ENCODE measurements at places on chromosomes 16 and 17.

- DNase-seq = no peak
These were observed 198.3 kb upstream of the KCNJ16 start for GRCh38 chr17:69876757-69877156.

GRCh38 chr17:60333628-60334031, 58.3 kb downstream of the USP32 start:
- DNase-seq = no peak

GRCh38 chr17:72151565-72152386, 31.0 kb downstream of the SOX9 start:
- peak; percentile 98 for DNase-seq

- DNase-seq = no peak
These were observed 12.6 kb downstream of the NDEL1 start for GRCh38 chr17:8448310-8448709.

DNA sequence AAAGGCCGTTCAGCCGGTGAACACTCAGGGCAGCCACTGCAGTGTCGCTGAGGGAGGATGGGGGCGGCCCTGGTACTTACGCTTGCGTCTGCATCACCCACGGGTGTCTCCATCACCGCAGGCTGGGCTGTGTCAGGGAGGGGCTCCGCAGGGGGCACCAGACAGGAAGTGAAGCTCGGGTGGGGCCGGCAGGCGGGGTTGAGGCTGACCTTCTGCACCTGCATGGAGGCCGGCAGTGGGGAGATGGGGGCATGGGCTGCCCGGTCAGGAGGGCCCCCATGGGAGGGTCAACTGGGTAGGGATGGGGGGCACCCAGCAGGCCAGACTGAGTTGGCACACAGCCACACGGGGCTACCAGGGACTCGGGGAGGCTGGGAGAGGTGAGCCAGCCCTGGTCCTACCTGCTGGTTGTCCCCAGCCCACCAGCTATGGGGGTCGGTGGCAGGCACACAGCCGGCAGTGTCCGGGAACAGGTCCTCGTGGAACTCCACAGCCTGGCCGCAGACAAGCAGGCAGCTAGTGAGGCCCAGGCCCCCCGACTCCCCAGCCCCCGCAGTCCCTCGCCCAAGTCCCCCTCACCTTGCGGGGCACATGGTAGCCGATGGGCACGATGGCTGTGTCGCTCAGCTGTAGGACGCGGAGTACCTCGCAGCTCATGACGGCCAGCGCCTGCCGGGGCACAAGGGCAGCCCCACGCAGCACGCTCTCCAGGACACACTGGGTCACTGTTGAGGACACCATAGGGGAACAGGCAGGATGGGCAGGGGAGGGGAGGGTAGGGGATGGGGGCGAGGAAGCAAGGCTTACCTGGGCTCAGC, 7.2 kb upstream of the VASN start:
- DNase-seq = no peak

DNA sequence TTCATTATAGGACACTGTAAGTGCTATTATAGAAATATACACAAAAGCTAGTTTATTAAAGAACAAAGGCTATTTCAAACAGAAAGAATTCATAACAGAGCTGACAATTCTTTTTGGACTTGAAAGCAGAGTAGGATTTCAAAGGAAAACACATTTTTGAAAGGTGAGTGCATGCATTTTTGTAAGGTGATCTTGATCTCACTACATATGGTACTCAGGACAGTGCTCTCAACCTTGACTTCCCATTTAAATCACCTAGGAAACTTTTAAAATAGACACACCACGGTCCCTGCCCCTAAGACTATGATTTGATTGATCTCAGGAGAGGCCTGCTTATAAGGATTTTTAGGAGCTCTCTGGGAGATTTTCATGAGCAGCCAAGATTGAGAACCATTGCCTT, 1362.0 kb downstream of the CDH8 start:
- no peak for DNase-seq

GRCh38 chr16:86227041-86227440, 283.3 kb upstream of the FOXF1 start:
- DNase-seq = no peak

GRCh38 chr16:54987081-54987480, 56.4 kb downstream of the IRX5 start:
- no peak for DNase-seq

DNA sequence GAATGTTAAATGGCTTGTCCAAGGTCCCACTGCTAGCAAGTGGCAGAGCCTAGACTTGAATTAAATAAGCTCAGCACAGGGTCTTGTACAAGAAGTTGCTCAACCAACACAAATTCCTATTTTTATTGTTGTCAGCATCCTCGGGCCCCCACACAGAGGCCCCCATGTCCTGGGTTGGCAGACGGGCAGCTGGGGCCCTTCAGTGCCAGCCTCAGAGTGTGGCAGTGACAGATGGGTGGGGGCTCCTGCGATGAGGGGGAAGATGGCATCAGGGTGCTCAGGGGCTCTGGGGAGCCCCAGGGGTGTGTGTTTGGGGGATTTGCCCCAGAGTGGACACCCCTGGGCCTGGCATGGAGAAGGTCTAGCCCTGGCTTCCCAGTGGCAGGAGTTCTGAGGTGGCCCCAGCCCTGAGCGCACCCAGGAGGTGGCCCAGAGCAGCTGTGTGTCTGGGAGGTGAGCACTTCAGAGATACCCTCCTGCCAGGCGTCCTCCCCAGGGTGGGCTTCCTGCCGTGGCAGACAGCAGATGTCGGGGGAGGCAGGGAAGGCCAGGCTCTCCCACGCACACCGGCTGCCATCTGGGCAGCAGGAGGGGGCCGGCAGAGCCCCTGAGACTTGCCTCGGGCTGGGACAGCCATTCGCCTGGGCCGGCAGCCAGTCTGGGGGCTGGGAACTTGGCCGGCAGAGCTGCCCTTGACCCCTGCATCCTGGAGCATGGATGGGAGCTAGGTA, 150.8 kb downstream of the C16orf78 start:
- no peak for DNase-seq

GRCh38 chr17:47316311-47316710, 7.4 kb upstream of the EFCAB13 start:
- peak; percentile 7 for DNase-seq

DNA sequence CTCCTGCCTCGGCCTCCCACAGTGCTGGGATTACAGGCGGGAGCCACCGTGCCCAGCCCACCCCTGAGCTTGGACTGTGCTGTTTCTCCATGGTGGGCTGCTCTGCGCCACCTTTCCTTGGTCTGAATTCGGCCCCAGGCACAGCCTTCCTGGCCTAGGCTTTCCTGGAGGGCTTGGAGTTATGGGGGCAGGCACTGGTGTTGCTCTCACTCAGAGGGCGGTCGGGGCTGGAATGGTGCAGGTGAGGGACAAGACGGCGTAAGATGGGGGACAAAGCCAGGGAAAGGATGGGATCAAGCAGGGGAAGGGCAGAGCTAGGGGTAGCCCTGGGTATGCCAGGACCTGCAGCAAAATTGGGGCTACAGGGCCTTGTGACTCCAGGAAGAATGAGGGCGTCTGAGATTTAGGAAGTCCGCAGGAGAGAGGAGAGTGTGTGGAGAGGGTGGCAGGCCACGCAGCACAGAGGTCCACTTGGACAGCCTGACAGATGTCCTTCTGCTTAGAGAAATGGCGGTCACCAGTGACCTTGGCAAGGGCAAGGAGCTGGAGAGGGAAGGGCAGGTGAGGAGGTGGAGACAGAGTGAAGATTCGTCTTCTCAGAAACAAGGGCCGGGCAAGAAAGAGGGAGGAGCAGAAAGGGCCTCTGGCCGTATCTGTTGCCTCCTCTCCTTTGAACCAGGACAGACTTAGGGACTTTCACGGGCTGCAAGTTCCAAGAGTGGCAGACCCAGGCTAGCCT, 1.6 kb upstream of the ATP6V0C start:
- no peak for DNase-seq

DNA sequence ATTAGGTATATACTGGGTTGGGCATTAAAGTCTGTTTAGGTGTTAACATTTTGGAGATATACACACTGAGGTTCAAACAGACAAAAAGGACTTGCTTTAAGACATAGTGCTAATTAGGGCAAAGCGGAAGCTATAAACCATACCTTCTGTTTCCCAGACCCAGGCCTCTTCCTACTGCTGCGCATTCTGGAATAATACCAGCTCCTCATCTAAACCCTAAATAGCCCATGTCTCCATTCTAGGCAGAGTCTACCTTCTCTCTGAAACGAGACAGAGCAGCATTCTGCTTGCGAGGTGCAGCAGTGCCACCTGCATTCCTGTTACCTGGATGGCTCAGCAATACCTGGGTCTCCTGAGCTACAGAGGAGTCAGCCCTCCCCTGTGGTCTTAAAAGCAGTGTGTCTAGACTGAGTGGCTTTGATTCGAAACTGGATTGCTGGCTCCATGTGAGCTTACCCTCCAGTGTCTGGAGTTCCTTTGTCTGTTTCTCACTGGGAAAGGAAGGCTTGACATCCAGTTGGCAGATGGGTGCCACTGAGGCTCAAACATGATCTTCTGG, 6.4 kb downstream of the YPEL2 start:
- no peak for DNase-seq

- DNase-seq = no peak
These were observed 65.9 kb downstream of the DNAH3 start for GRCh38 chr16:21084631-21085225.

- no peak for DNase-seq
These were observed 5.1 kb upstream of the SPAG7 start for GRCh38 chr17:4972752-4973151.

- peak; percentile 95 for DNase-seq
These were observed 372.7 kb downstream of the SLC39A11 start for GRCh38 chr17:72719578-72720493.

DNA sequence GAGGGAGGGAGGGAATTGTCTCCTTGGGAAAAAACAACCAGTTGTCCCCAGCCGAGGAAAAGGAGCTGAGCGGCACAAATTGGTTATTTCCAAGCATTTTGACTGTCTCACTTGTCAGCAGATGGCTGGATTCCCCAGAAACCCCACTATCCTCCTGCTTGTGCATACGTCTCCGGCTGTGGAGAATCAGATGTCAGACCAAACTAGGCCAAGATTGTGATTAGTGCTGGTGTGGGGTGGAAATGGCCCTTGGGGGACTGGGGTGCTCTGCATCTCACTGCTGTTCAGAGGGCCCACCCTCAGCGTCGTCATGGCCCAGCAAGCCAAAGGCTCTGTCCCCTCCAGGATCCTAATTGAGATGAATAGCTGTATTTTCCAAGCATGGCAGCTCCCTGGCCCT, 131.7 kb upstream of the HSBP1 start:
- DNase-seq = no peak

- DNase-seq = no peak
These were observed 4.3 kb downstream of the ENDOV start for GRCh38 chr17:80419255-80419654.

GRCh38 chr17:19883537-19884215, 15.9 kb upstream of the ULK2 start:
- no peak for DNase-seq

GRCh38 chr17:43430936-43431713, 32.3 kb downstream of the ARL4D start:
- no peak for DNase-seq

GRCh38 chr16:70777973-70778406, 23.0 kb downstream of the VAC14 start:
- no peak for DNase-seq

- DNase-seq = no peak
These were observed at the start of gene EPN3 for GRCh38 chr17:50532452-50533024. EPN3 (plus strand) TSS chr17:50532735; CDS start chr17:50536557, 3,822 bp downstream.

DNA sequence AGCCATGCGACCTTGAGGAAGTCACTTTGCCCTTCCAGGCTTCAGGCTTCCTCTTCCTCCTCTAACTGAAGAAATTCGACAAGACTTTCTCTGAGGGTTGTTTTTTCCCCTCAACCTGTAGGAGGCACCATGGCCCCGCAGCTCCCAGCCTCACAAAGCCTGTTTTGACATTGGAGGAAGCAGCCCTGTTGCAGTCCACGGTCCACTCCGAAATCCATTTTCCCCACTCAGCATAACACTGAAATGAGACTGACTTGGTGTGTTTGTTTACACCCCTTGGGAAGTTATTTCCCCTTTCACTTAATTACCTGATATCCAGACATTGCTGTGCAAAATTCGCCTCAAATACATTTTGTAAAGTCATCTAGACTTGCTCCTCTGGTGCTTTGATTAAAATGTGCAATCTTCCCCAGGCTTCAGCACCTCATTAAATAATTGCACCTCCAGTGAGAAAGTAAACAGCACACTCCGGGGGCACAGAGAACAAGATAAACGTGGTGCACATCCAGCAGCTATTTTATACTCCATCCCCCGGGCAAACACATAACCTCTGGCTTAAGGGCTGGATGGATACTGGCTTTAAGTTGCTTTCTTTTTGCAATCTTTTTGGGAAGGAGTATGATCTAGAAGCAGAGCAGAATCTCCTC, 41.4 kb upstream of the PIRT start:
- DNase-seq = no peak

GRCh38 chr17:43033948-43034881, 9.2 kb downstream of the RND2 start:
- DNase-seq = no peak

DNA sequence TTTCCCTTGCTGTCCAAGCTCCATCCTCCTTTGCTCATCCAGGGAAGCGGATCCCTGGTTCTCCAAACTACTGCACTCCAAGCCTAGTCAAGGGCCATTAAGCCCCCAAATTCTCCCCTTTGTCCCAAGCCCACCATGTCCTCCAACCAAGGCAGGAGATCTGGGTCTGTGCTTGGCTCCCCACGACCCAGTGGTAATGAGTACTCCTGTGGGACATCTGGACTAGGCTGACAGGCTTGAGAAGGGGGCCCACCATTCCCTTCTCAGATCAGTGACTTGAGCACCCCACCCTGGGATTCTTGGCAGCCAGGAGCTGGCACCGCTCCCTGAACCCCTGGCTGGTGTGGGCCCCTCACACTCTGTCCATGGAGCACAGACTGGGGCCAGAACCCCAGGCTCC, 17.1 kb downstream of the OSBPL7 start:
- DNase-seq = no peak

DNA sequence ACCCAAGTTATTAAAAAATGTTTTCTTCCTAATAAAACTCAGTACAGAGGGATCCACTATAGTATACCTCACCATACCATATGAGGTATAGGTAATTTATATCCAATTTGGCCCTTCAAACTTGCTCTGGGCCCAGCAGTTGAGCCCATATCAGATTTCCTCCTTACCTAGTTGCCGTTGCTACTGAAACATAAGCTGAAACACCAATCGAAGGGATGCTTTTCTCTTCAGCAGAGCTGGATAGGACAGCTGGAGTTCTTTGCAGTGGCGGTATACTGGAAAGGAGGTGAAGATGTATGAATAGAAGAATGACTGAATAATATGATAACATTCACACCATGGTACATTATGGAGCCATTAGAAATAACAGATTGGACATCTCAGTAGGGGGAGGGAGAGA, 42.7 kb downstream of the TNRC6C start:
- no peak for DNase-seq

DNA sequence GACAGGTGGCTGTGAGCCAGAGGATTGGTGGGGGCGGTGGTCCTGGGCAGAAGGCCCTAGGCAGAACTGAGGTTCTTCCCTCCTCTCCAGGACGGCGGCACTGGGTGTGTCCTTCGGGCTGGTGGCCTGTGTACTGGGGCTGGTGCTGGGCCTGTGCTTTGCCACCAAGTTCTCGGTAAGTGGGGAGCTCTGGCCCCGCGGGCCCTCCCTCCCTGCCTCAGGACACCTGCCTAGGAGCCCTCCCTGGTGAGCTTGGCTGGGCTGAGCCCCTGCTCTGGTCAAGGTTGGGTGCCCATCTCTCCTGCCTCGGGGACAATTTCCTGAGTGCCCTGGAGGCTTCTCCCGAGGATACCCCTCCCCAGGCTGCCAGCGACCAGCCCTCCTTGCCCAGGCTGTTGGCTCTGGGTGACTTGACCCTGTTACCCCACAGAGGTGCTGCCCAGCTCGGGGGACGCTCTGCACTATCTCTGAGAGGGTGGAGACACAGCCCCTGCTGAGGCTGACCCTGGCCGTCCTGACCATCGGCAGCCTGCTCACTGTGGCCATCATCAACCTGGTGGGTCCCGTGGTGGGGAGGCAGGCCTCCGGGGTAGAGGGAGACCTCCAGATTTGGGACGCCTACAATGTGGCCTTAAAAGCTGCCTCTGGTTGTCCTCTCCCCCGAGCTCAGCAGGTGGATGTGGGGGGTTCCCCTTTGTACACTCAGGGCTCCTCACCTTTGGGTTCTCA, 42.0 kb downstream of the ADCY7 start:
- no peak for DNase-seq
